Activated naive CD4-positive, alpha-beta T cell treated with anti-CD3 and anti-CD28 coated beads, Interleukin-2, amount 10 ng/mL, durations not matched to agents 7 days and 5 days (primary cell): ENCODE measurements at places on chromosomes 11 and 22.
A peak's percentile ranks its signal among the peaks of the same experiment; 100 is the strongest.

DNA sequence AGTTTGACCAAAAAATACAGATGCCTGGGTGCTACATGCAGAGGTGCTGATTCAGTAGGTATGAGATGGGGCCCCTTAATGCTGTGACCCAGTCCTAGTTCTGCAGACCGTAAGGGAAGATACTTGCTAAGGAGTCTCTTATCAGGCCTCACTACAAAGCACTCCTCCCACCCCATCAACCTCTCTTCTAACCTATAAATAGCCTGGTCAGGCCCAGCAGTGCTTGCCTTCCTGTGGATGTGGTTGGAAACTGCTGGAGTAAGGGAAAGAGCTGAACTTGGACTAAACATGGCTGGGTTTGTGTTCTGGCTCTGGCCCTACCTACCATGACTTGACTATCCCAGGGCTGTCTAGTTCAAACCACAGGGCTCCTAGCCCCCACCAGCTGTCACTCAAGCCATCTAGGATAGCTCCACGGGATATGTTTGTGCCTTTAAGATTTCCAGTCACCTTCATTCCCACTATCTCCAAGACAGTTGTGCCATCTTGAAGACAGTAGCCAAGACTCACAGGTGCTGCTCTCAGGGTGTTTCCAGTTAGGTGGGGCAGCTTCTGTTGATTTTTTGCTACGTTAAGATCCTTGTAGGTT is 9.5 kb upstream of the DKK3 start:
- DNase-seq, result no peak

- no peak for DNase-seq
Measured at GRCh38 chr11:9136741-9137140, 45.3 kb upstream of the SCUBE2 start.

DNA sequence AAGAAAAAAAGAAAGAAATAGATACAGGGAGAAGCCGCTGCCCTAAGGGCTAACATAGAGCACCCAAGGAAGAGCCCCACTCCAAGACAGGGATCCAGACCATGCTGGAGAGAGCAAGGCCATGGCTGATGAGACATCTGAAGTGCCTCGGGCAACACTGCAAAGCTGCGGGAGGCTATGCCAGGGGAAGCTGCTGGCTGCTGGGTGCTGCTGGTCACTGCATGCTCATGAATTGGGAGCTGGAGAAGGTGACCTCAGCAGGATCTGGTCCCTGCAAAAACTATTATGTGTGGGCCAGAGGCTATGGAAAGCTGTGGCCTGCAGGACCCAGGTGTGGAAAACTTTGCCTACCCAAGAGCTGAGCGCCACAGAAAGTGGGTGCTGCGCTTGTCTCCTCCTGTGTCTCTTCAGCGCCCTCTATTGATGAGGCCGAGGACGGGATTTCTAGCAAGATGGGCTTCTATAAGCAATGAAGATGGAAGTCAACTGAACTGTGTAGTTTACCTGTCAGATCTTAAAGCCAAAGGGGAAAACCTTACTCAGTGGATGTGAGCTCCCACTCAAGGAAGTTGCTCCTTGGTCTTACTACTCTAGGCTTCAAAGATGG is 17.3 kb upstream of the SLC29A2 start:
- DNase-seq, result peak; percentile 89

- DNase-seq, result no peak
Measured at GRCh38 chr11:45844822-45845578, 2.3 kb upstream of the CRY2 start.

- no peak for DNase-seq
Measured at GRCh38 chr22:17349172-17349571, 20.1 kb upstream of the CECR2 start.

- no peak for DNase-seq
Measured at GRCh38 chr11:104625246-104625645, 273.0 kb downstream of the CASP12 start.

DNA sequence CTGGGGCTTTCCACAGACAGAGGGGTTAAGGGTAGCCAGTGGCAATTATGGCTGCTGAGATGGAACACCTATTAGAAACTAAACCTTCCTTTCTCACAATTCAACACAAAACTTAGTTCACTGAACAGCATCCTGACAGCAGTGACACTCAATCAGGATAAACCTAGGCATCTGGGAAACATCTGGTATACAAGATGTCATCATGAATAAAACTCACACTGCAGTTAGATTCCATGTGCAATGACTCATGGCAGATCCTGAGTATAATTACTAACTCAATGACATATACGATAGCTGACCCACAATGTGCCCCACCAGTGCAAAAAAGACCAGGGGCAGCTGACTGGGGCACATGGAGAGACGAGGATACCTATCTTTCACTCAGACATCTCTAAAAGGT is 17.7 kb downstream of the RBFOX2 start:
- DNase-seq, result no peak

DNA sequence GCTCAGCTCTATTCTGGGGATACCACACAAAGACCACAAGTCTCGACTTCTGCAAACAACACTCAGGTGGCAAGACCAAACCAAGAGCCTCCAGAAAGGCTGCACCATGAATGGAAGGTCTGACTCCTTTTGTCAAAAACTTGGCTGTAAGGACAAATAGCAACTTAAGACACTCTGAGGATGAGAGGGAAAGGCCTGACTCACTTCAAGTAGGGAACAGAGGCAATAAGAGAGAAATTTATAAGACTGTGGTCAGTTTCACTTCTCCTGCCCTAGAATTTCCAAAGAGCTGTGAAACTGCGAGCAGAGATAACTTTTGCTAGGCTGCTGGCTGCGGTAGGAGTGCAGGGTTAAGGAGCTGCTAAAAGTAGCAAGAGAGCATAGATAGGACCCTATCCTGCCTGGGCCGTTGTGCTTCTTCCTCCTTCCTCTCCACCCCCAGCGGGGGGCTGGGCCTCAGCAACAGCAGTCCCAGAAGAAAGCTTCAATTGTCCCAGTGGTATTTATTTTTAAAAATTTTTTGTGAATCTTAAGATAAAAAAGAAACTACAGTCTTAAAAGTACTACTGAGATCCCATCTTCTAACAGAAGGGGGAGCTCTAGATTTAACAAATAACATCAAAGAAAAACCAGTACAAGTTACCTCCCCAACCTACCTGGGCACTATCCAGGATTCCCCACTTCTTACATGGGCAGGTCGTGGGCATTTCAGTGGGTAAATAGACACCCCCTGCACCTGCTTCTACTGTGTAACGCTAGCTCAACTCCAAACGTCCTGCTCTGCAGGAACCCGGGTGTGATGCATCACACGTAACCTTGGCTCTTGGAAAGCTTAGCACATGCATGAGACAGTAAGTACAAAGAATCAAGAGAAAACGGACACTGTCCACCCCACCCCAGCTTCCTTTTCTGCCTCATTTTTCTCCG is 66.4 kb downstream of the SGSM3 start:
- no peak for DNase-seq

DNA sequence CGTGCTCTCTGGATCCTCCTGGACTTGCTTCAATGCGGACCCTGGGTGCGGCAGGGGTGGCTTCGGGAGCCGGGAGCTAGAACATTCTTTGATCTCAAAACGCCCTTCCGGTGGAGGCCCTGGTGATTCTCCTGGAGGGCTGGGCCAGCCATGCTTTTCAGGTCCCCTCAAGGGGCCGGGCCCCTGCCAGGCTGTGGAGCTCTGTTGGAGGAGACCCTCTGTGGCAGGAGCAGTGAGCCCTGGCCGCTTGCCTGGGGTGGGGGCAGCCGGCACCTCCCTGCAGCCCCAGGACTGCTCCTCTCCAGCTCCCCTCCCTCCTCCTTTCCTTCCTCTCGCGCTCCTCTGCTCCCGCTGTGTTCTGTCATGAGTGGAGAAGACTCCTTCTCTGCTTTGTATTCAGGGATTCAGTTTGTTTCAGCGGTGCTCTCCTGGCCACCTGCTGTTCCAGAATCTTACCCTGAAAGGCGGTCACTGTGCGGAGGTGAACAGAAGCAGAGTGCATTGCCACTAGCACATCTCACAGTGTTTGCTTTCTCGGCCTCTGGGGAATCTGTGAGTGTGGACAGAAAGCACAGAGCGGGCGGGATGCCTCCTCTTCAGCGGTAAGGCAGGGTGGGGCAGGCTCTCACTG is 289.1 kb downstream of the TBC1D22A start:
- DNase-seq, result no peak
